ENCODE measurements at places on chromosomes 16 and 17.
A peak's percentile ranks its signal among the peaks of the same experiment; 100 is the strongest.

DNA sequence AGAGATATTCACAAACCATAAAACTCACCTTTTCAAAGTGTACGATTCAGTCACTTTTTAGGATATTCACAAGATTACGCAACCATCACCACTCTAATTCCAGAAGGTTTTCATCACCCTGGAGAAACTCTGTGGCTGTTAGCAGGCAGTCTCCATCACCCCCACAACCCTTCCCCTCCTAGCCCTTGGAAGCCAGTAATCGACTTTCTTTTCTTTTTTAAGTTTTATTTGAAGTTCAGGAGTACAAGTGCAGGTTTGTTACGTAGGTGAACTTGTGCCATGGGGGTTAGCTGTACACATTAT, 363.5 kb downstream of the CPPED1 start:
- peak; percentile 33 for DNase-seq

GRCh38 chr16:75647112-75647491, 363 bp downstream of the KARS1 start:
- no peak for DNase-seq

- DNase-seq, result peak; percentile 22
Measured at GRCh38 chr16:69424935-69425784, 741 bp downstream of the CYB5B start.

GRCh38 chr17:15490634-15491261, 23.3 kb upstream of the CDRT4 start:
- peak; percentile 81 for DNase-seq

DNA sequence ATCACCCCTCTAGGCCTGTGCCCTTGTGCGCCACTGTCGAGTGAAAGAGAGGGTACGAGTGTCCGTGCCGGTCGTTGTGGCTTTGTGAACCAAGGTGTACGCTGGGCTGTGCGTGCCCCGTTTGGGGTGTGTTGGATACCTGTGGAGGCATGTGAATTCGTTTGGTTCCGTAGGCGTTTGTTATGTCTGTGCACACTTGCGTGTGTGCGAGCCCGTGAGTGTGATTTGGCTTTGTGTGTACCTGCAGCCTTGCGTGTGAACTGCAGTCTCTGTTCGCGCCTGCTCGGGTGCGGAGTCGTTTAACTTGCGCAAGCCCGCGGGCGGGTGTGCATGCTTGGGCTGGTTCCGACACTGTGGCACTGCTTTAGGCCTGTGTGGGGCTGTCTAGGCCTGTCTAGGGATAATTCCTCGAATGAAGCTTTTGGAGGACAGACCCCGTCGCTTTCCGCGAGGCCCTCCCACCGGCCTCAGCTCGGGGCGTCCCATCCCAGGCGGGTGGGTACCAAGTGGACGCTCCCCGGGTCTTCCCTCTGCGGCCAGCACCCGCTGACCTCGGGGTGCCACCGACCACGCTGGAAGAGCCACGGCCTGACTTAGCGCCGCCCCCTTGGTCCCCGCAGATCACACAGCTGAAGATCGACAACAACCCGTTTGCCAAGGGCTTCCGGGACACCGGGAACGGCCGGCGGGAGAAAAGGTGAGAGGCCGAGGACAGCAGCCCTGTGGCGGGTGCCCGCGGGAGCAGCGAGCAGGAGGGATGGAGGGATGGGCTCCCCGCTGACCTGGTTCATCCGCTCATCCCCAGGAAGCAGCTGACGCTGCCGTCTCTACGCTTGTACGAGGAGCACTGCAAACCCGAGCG, 4.4 kb downstream of the TBX2 start:
- peak; percentile 30 for DNase-seq
